ENCODE measurements at places on chromosomes 6 and 20. TPM values are rescaled to one million over a fixed set of nuclear protein-coding genes. Genes with fewer than 3 reads are reported as not detected.

GRCh38 chr6:108831104-108831503, 17.1 kb upstream of the ARMC2 start:
- no peak for DNase-seq

- DNase-seq: no peak
Observed at GRCh38 chr6:93105017-93105416, 314.3 kb downstream of the EPHA7 start.

DNA sequence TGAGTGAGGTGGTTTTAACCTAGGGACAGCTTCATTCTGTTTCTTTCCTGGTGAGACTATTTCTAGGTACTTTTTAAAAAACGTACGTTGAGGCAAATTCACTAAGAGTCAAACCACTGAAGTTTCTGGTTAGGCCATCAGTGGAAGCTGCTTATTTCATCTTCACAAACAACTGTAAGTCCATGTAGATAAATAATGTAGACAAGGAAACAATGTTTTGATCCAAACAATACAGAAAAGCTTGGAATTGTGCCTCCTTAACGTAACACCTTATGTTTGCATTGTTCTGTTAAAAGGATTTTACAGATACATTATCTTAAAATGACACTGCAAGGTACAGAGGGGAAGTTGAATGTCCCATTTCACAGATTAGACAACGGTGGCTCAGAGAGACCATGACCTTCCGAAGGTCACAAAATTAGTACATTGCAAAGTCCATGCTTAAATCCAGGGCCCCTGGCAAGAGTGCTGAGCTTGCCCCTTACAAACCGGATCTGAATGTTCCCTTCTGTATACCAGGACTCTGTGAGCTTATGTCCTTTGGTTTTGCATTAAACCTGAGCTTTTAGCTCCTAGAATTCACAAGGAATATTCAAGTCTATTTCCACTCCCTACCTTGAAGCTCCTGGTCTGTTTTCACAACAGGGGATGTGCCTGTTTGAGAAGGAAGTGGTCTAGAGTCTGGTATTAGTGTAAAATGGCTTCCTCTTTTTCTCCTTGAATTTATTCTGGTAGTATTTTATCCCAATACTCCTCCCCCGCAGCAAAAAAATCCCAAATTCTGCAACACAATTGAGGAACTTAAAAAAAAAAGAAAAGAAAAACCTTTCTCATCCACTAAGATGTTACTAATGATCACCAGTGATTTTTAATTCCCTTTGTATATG, 28.9 kb upstream of the ZNF217 start:
- DNase-seq: no peak

- no peak for DNase-seq
Observed at GRCh38 chr6:21383450-21384085, 210.0 kb upstream of the SOX4 start.

Gene CYP39A1
- total RNA-seq: not detected

DNA sequence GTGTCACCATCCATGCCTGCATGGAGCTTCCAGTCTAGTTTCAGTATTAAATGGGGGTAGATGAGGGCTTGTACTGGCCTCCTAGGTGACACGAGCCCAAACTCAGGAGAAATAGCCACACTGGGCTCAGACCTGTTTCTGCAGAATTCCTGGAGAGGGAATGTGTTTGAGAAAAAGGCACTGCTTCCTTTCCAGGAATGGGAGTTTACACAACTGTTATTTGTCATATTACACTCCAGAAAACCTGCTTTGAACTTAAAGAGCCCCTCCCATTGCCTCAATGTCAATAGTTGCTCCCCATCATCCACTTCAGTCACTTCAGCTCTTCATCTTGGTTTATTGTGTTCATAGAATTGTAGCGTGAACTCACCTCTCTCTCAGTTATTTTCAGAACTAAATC, 151.5 kb downstream of the CFAP61 start:
- no peak for DNase-seq

GRCh38 chr6:81942067-81942370, 189.5 kb upstream of the TENT5A start:
- DNase-seq: no peak

Gene TREM2
- not detected for total RNA-seq

Gene BHLHE23
- total RNA-seq: 2.1 TPM

GRCh38 chr6:13579911-13580310, 5.5 kb downstream of the SIRT5 start:
- DNase-seq: no peak

Gene RAB44
- total RNA-seq: not detected

DNA sequence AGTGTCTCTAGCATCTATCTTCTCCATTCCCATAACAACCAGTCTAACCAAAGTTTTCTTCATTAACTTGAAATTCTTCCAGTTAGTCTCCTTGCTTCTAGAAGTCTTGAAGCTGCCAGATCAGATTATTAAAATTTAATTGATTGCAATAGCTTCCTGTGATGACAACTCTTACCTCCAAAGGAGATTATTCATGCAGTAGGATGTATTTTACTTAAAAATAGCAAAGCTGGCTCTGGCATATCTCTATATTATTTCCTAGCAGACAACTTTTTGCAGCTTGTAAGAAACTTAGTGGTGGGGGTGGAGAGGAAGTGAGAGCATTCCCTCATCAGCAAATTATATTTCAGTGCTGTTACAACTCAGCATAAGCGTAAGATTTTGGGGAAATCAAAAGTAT, 290.4 kb downstream of the GRIK2 start:
- no peak for DNase-seq

Gene RAET1E
- total RNA-seq: not detected

DNA sequence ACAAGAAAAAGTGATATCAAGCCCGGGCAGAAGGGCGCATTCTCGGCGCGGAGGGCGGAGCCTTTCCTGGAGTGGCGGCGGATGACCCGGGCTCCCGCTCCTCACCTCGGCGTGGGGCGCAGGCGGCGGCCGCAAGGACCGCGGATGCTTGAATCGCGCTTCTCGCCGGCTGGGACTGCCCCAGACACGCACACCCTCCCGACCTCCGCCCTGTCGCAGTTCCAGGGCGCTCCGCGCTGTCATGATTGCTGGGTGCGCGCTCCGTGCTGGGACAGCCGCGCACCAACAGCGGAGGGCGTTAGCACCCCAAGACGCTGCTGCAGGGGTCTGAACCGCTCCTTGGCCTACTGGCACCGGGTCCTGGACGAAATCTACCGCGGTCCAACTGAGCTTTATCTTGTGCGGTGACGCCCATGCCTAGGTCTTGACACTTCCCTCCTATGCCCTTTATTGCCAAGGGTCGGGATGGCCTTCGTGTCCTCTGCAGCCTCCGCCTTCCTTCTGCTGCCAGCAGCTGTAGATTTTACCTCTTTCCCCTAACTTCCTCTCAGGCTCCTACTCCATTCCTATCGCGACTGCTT, 43.3 kb downstream of the IRAK1BP1 start:
- DNase-seq: peak; percentile 87

DNA sequence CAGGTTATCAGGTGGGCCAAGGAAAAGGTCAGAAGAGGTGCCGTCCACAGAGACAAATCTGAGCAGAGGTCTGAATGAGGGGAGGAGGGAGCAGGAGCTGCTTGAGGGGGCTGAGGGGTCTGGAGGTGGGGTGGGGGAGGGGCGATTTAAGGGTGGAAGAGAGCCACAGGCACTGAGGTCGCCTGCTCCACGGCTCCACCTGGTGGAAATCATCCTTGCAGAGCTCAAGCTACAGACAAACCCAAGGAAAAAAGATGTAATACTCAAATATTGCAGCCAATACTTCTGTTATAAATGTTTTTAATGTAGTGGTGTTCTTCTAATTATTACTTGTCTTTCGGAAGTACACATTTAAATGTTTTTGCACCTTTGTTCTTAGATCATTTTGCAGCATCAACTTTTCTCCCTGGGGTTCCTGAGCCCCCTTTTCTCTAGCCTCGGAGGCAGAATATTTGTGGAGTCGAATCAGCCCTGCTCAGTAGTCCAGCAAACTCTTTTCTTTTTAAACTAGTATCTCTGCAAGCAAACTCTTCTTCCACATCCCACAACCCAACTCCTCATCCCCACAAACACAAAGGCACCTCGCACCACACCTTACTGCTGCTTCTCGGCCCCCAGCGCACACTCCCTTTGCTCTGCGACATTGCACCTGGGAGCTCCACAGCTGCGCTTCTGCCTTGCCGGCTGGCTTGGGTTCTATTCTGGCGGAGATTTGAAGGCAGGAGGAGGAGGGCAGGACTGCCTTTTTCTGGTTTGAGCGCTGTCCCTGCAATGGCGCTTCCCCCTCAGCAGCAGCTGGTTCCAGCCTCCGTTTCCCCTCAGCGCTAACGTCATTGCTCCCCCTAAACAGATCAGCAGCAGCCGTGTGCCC, 51.0 kb upstream of the TFAP2A start:
- peak; percentile 77 for DNase-seq

DNA sequence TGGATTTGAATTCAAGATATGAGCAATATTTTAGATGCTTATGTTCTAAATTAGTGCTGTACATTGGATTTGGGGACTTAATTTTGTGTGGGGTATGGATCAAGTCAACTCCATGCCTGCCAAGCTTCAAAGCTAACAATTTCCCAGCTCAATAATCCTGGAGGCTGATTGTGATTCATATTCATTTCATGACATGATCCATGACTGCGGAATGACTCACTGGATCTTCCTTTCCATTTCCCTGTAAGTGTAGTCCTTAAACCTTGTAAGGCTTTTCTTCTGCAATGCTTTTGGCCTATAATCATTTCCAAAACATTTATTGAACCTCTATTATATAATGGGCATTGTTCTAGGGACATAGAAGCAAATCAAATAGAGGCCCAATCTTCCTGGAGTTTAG, 44.7 kb upstream of the CCN2 start:
- DNase-seq: no peak

- no peak for DNase-seq
Observed at GRCh38 chr20:11054266-11054993, 380.6 kb upstream of the JAG1 start.

Gene MROH8
- 1.1 TPM for total RNA-seq

- DNase-seq: no peak
Observed at GRCh38 chr6:46526607-46527006, 35.4 kb upstream of the RCAN2 start.

- no peak for DNase-seq
Observed at GRCh38 chr6:149869275-149869892, 5.2 kb upstream of the LRP11 start.

Gene GSTA3
- total RNA-seq: not detected

DNA sequence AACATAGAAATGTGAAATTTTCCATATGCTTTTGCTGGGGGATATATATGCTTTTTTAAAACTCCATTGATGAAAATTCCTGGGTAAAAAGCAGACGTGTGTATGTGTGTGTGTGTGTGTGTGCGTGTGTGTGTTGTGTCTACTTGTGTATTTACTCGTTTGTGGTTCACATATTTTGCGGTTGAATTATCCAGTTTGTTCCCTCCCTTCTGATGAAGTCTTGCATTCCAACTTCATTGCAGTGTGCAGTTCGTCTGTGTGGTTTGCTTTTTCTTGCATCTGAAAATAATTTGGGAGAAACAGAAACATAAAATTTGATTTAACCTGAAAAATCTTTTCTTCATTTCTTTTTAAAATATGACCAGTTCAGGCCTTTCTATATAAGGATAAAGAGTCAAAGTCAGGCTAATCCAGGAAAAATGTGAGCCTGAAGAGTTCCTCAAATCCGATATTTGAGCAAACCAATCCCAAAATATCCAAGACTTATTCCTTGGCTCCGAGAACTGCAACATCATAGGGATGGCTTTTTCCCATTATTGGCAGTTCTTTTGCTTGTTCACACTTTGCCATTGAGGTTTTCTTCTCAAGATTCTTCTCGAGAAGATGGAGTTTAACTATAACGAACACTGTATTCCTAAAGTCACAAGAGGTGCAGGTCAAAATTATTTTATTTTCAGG, 202.2 kb upstream of the CCN2 start:
- no peak for DNase-seq

- DNase-seq: peak; percentile 23
Observed at GRCh38 chr6:52595000-52595795, 18.3 kb upstream of the TRAM2 start.

DNA sequence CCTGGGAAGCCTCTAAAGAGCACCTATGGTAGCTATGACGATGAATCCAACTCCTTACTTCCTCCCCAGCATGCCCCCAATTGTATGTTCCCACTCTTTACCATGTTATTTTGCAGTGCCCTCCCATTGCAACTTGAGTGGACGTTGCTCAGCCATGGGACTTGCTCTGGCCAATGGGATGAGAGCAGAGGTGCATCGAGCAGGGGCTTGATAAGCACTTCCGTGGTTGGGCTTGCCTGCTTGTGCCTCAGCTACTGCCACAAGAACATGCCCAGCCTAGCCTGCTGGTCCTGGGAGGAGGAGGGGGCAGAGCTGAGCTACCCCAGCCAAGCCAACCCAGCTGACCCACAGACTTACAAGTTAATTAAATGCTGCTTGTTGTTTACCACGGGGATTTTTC, 71.1 kb upstream of the CTNNBL1 start:
- no peak for DNase-seq

GRCh38 chr6:35341557-35341956, 801 bp upstream of the PPARD start:
- DNase-seq: peak; percentile 71

GRCh38 chr6:35319346-35320030, 21.9 kb downstream of the DEF6 start:
- no peak for DNase-seq

Gene KAT14
- total RNA-seq: 28.8 TPM

DNA sequence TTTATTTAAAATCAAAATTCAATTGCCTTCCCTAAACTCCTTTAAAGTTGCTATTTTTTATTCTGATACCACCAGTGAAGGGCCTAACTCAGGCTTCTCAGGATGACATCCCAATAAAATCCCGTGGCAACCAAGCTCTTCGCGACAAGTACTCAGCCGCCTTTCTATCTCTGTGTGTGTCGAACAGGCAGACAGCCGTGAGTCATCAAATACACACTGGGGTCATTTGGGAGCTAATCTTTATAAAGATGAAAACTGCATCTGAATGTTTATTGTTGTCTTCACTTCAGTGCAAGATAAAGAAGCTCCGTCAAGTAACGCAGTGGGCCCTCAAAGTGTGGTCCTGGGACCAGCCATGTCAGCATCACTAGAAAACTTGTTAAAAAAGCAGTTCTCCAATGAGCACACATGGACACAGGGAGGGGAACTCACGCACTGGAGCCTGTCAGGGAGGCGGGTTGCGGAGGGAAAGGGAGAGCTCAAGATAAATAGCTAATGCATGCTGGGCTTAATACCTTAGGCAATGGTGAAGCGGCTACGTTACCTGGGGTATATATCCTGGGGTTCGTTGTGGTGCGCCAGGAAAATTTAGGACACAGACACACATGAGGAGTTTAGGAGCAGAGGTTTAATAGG, 119.3 kb downstream of the RNF144B start:
- no peak for DNase-seq

- DNase-seq: no peak
Observed at GRCh38 chr6:147711476-147711875, 203.0 kb downstream of the SAMD5 start.
